ENCODE measurements at places on chromosomes 11 and 22.

GRCh38 chr11:12402025-12402424 is 24.7 kb downstream of the PARVA start:
- DNase-seq, result no peak

DNA sequence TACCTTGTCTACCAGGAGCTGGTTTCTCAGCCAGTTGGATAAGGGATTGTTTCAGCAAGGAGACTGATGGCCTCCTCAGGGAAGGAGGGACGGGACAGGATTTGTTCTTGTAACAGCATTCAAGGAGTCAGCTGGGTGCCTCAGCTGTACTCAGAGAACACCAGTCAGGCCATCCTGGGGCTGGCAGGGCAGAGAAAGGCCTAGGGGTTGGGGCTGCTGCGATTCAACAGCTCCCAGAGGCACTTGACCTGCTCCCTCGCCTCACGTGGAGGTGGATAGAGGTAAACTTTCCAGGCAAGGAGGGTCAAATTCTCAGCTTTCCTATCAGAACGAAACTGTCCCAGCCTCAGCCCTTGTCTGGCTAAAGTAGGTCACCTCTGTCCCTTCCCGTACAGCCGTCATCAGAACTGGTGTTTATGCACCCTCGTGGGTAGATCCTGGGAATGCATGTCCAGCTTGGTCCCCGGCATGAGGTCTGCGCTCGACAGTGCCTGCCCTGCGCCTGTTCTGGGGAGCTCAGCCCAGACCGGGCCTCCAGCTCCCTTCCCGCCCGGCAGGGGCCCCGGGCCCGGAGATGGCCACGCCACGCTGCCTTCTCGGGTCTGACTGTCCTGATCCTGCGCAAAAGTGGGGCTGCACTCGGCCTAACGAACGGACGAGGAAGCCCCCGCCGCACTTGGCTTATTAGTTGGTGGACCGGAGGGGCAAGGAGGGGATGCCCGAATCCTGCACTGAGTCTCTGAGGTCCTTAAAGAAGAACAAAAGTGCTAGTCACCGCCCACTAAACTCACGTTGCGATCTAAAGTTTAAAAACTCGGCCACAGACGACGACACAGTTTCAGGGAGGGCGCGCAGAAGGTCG is 762 bp upstream of the CCDC134 start:
- DNase-seq, result no peak

DNA sequence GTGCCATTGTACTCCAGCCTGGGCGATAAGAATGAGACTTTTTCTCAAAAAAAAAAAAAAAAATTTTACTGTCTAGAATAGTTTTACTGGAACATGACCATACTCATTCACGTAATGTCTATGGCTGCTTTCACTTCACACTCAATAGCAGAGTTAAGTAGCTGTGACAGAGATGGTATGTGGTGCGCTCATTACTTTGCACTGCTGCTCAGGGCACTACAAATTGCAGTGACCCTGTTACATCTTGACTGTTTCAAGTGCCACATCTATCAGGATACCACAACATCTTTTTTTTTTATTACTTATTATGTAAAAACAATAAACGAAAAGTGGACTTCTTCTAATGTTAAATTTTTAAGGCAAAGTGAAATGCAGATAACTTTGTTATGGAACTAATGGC is 110.3 kb downstream of the ARHGAP20 start:
- no peak for DNase-seq

DNA sequence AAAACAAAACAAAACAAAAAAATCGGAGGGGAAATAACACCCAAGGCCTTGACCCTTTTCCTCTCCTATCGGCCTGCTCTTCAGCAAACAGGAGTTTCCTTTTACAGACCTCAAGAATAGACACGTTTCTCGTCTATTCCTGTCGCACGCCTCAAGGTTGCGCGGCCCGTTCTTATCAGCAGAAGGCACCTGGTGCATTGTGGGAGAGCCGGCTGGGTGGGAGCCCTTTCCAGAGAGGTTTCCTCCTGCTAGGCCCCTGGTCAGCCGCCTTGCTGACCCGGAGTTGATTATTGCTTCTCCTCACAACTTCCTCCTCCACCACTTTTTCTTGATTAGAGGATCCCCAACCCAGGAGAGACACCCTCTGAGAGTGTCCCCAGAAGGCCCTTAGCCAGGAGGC is 497.3 kb downstream of the MIAT start:
- DNase-seq, result no peak

GRCh38 chr11:33924341-33924740 is 32.5 kb upstream of the LMO2 start:
- DNase-seq, result no peak

- DNase-seq, result no peak
Measured at GRCh38 chr22:47372111-47372581, 609.7 kb downstream of the TBC1D22A start.

DNA sequence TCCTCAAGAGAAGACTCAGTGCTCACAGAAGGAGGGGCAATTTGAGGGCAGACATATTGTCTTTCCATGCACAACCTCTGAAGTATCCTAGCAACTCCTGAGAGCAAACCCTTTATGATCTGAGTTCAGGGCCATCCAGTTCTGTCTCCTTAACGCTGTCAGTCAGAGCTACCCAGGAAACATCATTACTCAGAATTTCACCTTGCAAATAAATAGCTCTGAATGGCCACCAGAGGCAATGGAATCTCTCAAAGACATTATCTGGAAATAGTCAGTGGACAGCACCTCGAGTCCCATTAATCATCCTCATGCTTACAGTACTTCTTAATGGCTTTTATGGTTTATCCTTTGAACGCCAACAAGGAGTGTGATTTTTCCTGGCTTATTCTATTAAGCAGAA is 656.1 kb downstream of the OPCML start:
- DNase-seq, result no peak

DNA sequence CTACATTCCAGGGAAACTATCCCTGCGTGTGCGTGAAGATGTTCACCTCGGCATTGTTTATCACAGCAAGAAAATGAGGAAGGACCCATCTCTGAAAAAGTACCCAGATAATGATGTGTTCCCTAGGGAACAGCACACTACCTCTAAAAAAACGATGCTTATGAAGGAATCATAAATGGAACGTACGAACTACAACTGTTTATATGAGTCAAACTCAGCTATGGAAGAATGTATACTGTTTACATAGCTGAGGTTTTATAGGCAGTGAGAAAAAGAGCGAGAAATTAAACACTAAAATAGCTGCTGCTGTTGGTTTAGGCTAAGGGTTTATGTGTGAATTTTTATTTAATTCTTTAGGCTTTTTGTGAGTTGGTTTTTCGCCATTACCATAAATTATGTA is 48.9 kb downstream of the APOL1 start:
- DNase-seq, result no peak

GRCh38 chr22:33518405-33518804 is 401.9 kb downstream of the LARGE1 start:
- DNase-seq, result no peak

- no peak for DNase-seq
Measured at GRCh38 chr22:42635531-42635930, 4.9 kb downstream of the ATP5MGL start.

DNA sequence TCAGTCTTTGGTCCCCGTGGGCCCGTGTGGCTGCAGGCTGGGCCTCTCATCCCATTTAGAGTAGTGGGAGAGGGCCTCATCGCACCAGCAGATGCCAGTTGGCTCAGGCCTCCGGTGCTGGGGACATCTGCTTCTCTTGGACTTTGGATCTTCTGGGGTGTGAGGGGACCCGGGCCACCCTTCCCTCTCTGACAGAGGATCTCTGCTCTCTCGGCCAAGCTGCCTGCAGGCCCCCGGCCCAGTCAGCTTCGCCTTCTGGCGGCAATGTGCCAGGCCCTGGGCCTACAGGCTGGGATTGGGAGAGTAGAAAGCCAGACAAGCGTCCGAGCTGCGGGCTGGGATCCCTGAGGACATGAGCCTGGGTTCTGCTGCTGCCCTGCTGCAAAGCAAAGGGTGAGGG is 15.0 kb upstream of the FGF3 start:
- no peak for DNase-seq

GRCh38 chr11:118820412-118821357 is 29.7 kb upstream of the DDX6 start:
- DNase-seq, result no peak

GRCh38 chr22:46758867-46759290 is 3.6 kb upstream of the TBC1D22A start:
- no peak for DNase-seq

- no peak for DNase-seq
Measured at GRCh38 chr11:47157805-47158204, 18.9 kb downstream of the ARFGAP2 start.

DNA sequence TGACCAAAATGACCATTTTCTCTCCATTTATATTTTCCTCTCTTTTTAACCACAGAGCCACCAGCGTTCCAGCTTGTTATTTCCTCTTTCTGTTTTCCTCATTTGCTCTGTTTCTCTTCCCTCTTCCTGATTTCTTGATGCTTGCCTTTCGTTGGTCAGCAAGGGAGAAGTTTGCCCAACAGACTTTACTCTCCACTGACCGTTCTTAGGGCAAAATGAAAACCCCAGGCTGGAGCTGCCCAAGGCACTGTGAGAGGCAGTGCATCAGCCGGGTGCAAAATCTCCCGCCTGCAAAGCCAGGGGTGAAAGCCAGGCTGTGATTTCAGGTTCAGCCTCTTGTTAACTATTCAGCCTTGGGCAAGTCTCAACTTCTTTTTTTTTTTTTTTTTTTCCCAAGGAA is 26.1 kb upstream of the APLP2 start:
- no peak for DNase-seq

DNA sequence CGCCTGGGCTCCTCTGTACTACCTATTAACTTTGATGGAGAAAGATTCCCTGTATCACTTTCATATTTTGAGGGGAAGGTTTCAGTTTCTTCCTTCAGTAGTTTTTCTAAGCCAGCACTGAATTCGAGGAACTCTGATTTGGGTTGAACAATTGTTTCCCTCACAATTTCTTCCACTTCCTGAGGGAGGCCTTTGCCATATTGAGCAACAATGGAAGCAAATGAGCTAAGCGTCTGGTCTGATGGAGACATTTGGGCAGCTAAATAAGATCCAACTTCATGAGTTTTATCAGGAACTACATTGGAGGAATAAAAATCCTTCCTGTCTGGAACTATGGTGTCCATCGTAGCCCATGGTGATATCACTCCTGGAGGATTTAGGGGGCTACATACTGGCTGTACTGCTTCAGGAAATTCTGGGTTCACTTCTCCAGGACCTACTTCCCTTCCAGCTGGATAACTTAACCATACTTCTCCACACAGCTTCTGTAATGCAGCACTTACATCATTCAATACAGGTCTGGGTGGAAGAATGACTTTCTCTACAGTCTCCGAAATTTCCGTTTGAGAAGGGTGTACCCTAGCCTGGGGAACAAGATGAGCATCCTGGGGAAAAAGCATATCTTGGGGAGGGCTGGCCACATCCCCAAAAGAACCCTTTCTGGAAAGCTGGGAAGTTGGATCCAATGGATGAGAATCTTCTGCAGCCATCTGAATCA is 38.9 kb upstream of the CCDC89 start:
- DNase-seq, result no peak

- DNase-seq, result no peak
Measured at GRCh38 chr11:115080923-115081680, 402.8 kb downstream of the NXPE2 start.

- no peak for DNase-seq
Measured at GRCh38 chr11:110759972-110760381, 47.7 kb upstream of the ARHGAP20 start.
